Stimulated activated CD8-positive, alpha-beta memory T cell treated with anti-CD3 and anti-CD28 coated beads, Interleukin-2, amount 100 ng/mL, for 1 hour (primary cell): ENCODE measurements at places on chromosomes 11 and 22.

- no peak for DNase-seq
Measured at GRCh38 chr22:49237703-49238102, 590.0 kb downstream of the BRD1 start.

DNA sequence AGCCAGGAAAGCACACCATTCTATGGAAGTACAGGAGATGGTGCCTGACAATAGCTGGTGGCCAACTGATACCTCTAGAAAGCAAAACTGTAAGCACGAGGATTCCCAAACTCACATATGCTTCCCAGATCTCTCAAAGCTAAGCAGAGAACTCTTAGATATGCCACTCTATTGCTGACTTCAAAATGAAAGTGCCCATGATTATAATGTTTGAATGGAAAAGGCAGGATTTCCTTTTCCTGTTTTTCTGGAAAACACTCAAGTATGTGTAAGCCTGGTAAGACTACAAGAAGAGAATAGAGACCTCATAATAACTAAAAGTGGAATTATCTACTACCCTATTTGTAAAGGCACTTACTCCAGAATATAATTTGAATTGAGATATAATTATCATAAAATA is 2.6 kb upstream of the CARD18 start:
- DNase-seq = no peak

- DNase-seq = no peak
Measured at GRCh38 chr22:20389288-20389687, 4.7 kb upstream of the ZNF74 start.

DNA sequence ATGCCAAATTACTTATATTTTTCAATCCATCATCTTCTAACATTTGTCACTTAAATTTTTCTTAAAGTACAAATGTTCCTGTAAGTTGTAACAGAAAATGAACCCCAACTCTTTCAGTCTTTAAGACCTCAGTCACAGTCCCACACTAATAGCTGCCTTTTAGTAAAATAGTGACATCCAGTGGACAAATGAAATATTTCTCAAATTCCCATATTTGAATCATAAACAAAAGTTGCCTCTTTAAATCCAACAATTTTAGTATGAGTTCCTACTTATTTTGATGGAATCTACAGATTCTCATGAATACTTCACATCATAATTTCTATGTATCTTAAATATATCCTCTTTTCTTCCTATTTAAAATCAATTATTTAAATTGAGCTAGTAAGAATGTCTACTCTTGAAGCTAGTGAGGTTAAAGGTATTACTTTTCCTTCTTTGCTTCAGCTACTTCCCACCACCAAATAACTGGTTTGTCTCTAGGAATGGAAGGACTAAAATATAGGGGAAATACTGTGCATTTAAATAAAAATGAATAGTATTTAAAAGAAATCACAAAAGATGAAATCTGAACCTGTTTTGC is 9.2 kb downstream of the LIN7C start:
- no peak for DNase-seq

DNA sequence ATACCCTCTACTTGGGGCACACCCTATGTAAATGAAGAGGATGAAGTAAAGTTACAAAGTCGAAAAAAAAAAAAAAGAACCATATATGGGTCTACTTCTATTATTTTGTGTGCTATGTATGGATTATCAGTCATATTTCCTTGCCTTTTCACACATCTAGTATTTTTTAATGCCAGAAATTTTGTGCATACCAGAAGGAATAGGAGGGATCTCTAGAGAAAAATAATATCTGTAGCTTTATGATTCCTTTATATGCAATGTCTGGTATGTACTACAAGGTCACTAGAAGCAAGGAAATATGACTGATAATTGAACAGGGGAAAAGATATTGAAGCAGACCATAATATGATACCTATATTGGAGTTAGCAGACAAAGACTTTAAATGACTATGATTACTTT is 713.4 kb downstream of the OPCML start:
- DNase-seq = no peak

GRCh38 chr11:77668760-77669159 is 31.2 kb upstream of the CLNS1A start:
- DNase-seq = no peak

GRCh38 chr11:73280626-73281025 is 8.5 kb downstream of the P2RY6 start:
- no peak for DNase-seq

DNA sequence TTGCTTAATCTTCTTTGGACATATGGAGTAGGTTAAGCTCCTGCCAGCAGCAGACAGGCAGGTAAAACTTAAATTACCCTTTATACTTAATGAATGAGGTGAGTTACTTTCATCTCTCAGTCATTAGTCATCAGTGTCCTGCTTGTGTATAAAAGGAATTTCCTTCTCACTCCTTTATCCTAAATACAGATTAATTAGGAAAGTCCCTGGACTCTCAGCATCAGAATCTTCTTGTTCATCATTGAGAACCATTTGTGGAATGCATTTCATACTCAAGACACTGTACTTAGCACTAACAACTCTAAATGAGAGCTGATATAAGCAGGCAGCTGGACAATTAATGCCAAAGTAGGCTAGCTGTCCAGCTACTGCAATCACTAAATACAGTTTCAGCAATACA is 630.4 kb downstream of the METTL15 start:
- no peak for DNase-seq

- no peak for DNase-seq
Measured at GRCh38 chr11:120057028-120057330, 80.9 kb downstream of the TRIM29 start.

GRCh38 chr11:14894657-14895598 is 2.9 kb upstream of the CYP2R1 start:
- DNase-seq = no peak
